ENCODE measurements at places on chromosomes 5 and 9. TPM values are rescaled to one million over a fixed set of nuclear protein-coding genes. Genes with fewer than 3 reads are reported as not detected.

DNA sequence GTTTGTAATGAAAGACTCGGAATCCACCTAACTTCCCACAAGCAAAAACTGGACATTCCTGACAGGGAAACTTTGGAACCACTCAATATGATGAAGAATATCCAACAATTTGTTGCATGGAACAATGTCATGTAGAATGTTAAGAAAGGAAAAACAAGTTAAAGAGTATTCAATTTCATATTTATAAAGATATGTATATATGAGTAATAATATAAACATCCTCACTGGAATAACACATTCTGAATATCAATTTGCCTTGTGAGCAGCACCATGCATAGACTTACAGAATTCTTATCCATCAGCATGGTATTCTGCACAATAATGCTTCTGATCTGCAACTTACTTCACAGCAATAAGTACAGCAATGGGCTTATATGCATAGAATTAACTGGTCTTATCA lies 650.3 kb downstream of the SEMA5A start:
- DNase-seq, result no peak

The LHX3 gene
- total RNA-seq, result not detected

DNA sequence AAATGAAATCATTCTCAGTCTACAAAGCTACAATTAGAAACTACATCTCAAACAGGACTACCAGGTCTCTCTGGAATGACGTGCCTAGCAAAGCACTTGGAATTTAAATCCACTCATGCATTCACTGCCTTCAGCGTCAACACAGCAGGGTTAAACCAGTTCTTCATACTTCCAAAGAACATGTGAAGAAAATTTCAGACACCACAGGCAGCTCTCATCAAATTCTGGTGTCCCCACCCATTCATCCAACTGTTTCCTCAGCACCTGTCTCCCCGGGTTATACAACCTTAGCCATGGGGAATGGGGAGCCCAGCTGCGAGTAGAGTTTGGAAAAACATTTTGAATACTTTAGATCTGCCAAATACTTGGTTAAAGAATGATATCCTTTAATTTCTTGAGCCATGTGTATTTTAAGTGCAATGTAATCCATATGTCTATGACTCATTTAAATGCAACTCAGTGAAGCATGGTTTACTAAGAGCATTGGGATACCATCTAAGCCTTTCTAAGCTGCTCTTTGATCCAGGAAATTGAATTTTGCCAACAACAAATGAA lies 17.5 kb downstream of the ADAM19 start:
- DNase-seq, result no peak

DNA sequence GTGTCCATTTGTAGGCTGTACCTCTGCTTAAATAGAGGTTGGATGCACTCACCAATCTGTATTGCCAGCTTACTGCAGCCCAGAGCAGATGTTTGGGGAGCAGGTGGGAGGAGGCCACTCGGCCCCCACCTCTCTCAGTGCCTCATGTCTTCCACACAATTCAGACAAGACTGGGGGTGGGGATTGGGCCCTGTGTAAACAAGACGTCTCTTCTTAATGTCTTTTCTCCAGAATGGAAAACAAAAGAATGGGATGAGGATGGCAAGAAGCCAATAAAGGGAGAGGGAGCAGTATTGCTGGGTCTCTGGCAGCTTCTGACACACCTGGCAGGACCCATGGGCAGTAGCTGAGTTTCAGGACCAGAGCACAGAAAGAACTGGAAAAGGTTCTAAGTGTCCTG lies 64.9 kb downstream of the SIL1 start:
- DNase-seq, result no peak

DNA sequence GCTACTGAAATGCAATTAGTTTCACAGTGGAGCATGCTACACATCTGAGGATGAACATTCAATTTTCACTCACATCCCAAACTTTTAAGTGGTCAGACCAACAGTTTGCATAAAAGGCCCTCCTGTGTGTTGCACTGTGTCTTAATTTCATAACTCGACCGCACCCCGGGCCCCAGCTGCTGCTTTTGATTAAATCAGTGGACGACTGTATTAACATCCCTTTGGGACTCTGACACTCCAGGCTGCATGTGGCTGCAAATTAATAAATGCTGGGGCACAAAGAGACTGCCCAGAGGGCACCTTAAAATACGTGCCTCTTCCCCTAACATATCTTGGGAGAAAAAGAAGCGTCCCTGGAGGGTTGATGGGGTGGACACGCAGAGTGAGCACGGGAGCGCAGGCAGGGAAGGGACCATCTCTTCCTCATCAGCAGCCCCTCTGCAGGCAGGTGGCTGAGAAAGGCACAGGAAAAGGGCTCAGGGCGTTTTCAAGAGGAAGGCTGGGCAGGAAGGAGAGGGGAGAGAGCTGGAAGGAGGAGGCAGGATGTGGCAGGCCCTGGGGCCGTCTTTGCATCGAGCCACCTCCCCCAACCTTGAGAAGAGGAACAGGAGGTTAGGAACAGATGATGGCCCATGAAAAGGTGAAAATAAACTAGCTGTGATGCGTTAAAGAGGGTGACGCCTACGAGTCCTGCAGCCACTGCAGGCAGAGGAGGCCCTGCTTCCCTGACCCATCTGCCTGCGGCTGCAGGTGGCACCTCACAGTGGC lies 18.6 kb downstream of the MED10 start:
- no peak for DNase-seq

- DNase-seq, result no peak
Observed at GRCh38 chr9:546235-546634, 295.3 kb upstream of the DMRT1 start.

The F2RL1 gene
- 1.7 TPM for total RNA-seq

The HAVCR2 gene
- 5.7 TPM for total RNA-seq

The ZNF879 gene
- total RNA-seq, result 4.7 TPM

- DNase-seq, result no peak
Observed at GRCh38 chr9:124789531-124789930, 12.6 kb downstream of the OLFML2A start.

DNA sequence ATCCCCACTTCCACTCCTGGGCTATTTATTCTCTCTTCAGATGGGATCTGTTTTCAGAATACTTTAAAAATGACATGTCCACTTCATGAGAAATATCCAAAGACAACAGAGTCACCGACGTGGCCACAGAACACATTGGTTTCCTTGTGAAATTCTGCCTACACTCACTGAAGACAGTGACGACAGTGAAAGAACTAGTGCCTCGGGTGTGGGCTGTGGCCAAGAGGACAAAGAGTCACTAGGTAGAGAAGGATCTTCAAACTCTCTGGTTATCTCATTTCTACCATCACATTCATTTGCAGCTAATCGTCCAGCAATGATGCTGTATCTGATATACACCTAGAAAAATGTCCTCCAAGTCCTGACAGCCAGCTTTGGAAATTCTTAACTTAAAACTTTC lies 59.1 kb downstream of the HABP4 start:
- DNase-seq, result no peak

GRCh38 chr5:39364367-39364766 lies at the start of gene C9:
Gene C9, minus strand, starts transcription at chr5:39364495. Its CDS starts 31 bp downstream, at chr5:39364464.
- no peak for DNase-seq

The LECT2 gene
- not detected for total RNA-seq

DNA sequence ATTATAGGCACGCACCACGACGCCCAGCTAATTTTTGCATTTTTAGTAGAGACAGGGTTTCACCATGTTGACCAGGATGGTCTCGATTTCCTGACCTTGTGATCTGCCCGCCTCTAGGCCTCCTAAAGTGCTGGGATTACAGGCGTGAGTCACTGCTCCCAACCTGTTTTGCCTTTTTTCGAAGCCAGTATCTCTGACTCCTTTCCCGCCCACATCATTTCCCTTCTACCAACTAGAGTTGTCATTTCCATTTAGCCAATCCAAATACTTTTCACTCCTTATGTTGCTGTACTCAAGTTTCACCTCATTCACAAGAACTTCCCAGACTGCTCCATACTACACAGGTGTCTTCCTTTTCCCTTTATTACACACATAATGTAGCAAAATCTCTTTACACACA lies 502.6 kb upstream of the CDH6 start:
- DNase-seq, result no peak

GRCh38 chr5:129177451-129177850 lies 82.9 kb downstream of the ISOC1 start:
- DNase-seq, result no peak

The TRIM7 gene
- total RNA-seq, result 5.9 TPM

DNA sequence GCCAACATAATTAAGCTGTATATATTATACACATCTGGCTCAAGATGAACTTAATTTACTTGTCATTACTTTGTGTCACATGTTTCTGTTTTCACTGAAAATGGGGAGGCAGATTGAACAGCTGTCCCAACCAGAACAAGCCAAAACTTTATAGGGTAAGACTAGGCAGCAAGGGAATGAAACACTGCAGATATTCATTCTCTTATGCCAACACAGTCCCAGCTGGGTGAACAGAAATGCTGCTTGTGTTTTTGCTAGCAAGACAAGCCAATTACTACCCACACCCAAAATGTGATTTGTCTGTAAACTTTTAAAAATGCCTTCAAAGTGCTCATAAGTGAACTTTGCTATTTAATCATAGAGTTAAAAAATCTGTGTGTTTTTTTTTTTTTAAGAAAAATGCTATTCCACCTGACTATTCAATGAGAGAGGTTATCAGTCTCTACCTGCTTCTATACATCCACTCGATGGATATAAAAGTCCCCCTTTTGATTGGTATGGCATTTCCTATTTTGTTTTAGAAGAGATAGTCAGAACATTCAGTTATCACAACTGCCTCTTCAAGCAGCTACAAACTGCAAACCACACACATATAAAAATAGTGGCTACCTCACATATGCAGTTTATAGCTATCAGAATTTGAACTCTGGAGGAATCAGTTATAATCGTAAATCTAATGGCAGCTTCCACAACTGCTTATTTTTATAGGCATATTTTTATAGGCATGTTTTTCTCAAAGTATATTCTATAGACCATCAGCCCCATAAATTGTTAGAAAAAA lies 91.9 kb upstream of the PPP1R2B start:
- DNase-seq, result no peak

GRCh38 chr5:53031695-53032096 lies 42.5 kb downstream of the ITGA2 start:
- DNase-seq, result no peak

DNA sequence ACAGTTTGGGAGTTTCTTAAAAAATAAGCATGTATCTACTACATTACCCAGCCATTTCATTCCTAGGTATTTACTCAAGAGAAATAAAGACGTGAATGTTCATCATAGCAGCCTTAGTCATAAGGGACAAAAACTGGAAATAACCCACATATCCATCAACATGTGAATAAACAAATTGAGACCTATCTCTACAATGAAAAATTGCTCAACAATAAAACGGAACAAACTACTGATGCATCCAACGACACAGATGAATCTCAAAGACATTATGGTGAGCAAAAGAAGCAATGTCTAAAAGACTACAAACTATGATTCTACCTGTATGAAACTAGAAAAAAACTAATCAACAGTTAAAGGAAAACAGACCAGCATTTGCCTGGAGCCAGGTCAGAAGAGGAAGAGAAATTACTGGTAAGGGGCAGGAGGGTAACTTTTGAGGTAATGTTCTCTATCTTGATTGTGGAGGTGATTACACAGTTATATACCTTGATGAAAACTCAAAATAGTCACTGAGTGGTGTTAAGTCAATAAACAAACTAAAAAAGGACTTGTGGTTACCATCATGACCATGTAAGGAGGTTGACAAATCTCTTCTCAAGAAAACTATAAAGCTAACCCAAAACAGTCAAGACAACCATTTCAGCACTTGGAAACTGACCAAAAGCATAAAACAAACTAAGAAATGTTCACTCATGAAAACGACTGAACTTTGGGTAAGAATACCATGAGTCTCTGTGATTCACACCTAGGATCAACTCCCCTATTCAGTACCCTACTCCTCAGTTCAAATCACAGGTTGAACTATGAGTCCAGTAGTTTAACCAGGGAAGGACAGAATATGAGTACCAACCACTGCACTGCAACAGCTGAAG lies 10.4 kb downstream of the UIMC1 start:
- no peak for DNase-seq

- DNase-seq, result peak; percentile 62
Observed at GRCh38 chr5:140549237-140550144, 2.0 kb downstream of the EIF4EBP3 start.

- DNase-seq, result no peak
Observed at GRCh38 chr5:74272024-74272775, 368.3 kb downstream of the ENC1 start.

DNA sequence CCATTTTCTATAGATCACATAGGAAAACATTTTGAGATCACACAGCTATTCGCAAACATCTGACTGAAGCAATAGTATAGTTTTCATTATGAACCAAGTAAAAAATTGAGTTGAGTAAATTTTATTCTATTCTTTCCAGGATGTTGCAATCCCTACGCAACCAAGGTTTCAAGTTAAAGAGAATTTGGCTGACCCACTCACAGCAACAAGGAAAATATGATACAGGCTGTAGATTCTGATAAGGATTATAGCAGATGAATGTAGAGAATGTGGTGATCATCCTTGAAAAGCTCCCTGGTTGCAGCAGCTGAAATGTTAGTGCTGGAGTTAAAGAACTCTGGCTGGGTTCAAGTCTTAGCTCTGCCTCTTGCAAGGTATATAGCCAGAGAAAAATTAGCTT lies 4.7 kb downstream of the ABCA1 start:
- DNase-seq, result no peak

The AGXT2 gene
- not detected for total RNA-seq

The PTGS1 gene
- 37.3 TPM for total RNA-seq

The MCTP1 gene
- total RNA-seq, result 16.1 TPM

The CTXN3 gene
- total RNA-seq, result not detected

DNA sequence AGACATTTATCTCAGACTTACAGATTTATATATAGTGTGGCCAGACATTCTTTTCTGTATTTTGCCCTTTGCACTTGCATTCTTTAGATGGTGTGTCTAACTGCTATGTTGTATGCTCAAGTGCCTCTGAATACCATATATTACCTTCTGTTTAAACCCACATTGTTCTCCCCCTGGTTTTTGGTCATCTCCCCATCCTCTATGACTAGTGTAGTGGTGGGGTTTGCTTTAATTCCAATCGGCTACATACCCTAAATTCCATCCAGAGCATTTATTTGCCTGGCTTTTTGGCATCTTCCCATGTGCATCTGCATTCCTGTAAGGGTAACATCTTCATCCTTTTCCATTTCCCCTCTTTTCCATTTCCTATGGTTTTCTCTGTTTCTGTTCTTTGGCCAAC lies 271.0 kb upstream of the SLC30A5 start:
- DNase-seq, result no peak

The LHX2 gene
- total RNA-seq, result 0.38 TPM

GRCh38 chr9:114588651-114589526 lies 1.3 kb downstream of the ATP6V1G1 start:
- DNase-seq, result no peak

The DDX4 gene
- total RNA-seq, result not detected

The TMEM232 gene
- total RNA-seq, result 1.7 TPM

Data from left cardiac atrium (tissue), 4 donors.